ENCODE measurements at places on chromosomes 11 and 22.

GRCh38 chr11:1123970-1124369 is 33.8 kb upstream of the MUC5AC start:
- no peak for DNase-seq

- no peak for DNase-seq
Observed at GRCh38 chr11:60315871-60316270, 11.2 kb upstream of the MS4A6E start.

GRCh38 chr11:62421996-62422395 is 3.2 kb downstream of the SCGB1A1 start:
- DNase-seq, result no peak

DNA sequence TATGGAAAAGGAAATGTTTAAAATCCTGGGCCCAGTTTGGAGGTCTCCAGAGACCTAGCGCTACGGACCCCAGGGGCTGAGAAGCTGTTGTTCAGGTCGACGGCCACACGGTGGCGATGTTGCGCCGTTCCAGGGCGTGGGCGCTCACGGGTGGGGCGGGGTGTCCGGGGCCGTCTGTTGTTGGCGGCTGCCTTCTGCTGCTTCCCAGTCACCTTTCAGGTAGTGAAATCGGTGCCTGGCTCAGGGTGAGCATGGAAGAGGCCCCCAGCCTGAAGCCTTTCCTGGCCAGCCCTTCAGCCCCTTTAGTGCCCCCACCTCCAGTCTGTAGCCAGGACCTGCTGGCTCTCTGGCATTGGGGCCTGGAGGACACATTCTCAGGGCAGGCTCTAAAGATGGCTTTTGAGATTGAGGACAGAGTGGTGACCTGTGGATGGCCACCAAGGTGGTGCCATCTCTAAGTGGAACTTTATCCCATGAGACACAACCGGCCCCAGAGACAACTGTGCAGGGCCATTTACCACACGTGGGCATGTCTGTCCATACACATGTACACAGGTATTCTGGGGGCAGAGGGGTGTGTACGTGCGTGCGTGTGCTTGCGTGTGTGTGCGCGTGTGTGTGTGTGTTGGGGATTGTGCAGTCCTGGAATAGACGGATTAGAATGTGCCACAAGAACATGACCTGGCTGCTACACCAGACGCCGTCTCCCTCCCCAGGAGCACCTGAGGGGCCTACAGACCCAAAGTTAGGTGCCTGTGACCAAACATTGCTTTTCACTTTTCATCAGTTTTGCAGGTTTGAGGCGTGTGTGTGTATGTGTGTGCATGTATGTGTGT is 53.8 kb downstream of the ST14 start:
- DNase-seq, result peak; percentile 46

DNA sequence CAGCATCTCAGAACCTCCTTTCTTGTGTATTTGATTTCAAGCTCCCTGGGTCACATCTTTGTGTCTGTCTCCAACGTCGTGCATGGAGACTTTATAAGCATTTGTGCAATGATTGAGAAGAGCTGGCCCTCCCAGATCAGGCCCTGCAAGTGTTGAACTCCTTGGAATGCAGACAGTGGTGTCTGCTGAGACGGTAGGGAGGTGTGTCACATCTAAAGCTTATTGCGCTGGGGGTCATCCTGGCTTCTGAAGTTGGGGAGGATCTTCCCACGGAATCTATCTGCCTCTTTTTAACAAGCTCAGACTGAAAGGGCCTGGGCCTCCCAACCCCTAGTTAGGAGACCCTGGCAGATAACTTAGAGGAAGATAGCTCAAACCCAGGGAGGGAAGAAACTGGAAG is 6.7 kb downstream of the APLNR start:
- DNase-seq, result no peak

DNA sequence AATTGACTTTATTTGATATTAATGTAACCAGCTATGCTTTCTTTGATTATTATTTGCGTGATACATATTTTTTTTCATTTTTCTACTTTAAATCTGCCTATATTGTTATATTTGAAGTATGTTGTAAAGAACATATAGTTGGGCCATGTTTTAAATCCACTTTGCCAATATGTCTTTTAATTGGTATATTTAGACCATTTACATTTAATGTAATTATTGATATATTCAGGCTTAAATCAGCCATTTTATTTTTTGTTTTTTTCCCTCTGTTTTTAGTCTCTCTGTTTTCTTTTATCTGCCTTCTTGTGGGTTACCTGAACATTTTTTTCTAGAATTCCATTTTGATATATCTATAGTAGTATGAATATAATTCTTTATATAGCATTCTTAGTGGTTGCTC is 55.9 kb downstream of the ADAMTS15 start:
- no peak for DNase-seq

GRCh38 chr11:110525883-110526282 is 96.1 kb downstream of the FDX1 start:
- no peak for DNase-seq

- no peak for DNase-seq
Observed at GRCh38 chr11:130947481-130947880, 31.2 kb upstream of the SNX19 start.

DNA sequence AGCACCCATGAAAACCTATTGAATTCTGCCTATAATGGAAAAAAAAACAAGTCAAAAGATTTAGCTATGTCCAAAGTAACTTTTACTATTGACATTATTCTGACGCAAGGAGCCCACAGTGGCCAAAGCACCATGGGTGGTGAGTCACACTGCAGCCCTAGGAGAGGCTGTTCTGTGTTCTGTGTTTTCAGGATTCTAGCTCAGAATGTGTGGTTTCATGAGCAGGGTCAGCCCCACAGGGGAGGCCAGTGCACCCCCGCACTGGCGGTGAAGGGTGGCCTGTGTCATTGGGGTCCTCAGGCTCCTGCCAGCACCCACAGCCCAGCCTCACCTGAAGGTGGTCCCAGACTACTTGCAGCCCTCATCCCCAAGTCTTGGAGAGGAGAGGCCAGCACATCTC is 112.2 kb downstream of the BRD1 start:
- no peak for DNase-seq

- DNase-seq, result no peak
Observed at GRCh38 chr11:116984589-116984988, 113.6 kb downstream of the SIK3 start.

GRCh38 chr11:110345743-110346142 is 49.3 kb upstream of the RDX start:
- no peak for DNase-seq

DNA sequence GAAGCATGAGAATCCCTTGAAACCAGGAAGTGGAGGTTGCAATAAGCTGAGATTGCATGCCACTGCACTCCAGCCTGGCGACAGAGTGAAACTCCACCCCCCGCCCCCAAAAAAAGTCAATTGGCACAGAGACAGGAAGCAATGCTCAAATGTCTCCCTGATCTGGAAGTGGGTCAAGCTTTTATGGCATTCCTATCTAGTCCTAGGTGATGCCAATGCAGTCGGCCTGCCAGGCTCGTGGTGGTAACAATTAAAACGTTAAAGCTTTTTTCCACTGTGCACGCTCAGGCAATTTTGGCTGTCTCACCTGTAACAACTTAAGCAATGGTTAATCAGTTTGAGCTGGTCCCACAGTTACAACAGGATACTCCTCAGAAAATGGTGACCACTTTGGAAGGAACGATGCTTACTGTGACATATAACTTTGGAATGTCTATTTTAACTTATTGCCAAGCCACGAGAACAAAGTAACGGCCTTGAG is 18.9 kb upstream of the PISD start:
- no peak for DNase-seq

- DNase-seq, result no peak
Observed at GRCh38 chr22:31286360-31287255, 5.7 kb downstream of the PIK3IP1 start.

GRCh38 chr22:27003297-27003696 is 345.9 kb downstream of the MIAT start:
- DNase-seq, result no peak

DNA sequence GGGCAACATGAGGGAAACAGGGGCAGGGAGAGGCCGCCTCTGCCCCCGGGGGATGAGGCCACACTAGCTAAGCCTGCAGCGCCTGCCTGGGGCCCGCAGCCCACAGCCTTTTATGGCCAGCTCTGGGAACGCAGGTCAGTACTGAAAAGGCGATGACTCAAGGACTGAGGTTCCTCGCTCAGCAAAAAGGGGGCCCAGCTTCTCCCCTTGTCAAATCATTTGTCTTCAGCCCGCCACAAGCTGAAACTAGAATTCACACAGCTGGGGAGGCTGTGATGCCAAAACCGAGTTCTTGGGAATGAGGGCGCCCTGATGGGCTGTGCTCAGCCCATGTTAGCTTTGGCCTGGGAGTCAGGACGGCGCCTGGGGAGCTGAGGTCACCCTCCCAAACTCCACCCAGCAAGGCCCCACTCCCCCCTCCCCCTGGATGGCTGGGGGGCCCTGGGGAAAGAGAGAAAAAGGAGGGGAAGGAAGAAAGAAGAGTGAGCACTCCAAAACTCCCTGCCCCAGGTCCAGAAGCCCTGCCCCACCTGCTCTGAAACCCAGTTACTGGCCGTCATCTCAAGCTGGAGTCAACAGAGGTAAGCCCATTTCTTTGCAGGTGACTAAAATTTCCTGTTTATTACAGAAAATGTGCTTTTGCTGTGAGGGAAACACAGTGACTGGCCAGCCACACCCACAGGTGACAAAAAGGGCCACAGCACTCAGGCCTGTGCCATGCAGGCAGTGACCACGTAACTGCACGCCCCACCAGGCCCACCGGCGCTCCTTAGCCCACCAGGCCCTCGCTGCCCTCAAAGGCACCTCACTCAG is 13.7 kb downstream of the EHD1 start:
- DNase-seq, result no peak

- no peak for DNase-seq
Observed at GRCh38 chr11:32310214-32310601, 125.1 kb downstream of the WT1 start.

GRCh38 chr11:16806791-16807190 is 68.3 kb downstream of the C11orf58 start:
- DNase-seq, result no peak

GRCh38 chr11:91837411-91838330 is 386.9 kb upstream of the FAT3 start:
- DNase-seq, result no peak

DNA sequence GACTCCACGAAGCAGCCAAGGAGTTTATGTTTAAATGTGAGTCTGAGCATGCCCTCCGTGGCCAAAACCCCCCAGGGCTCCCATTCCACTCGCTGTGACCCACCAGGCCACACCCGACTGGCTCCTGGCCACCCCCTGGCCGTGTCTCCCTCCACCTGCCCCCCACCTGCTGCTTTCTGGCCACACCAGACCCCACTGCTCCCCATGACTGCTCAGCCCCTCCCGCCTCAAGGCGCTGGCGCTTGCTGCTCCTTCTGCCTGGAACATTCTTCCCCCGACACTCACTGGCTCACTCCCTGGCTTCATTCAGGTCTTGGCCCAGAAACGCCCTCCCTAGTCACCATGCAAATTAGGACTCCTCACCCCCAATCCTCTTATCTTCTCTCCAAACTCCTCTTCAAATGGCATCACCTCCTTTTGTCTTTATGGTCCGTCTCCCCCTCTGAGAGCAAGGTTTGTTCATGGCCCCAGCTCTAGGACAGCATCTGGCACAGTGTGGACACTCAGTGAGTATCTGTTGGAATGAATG is 72.2 kb downstream of the EFCAB6 start:
- no peak for DNase-seq

DNA sequence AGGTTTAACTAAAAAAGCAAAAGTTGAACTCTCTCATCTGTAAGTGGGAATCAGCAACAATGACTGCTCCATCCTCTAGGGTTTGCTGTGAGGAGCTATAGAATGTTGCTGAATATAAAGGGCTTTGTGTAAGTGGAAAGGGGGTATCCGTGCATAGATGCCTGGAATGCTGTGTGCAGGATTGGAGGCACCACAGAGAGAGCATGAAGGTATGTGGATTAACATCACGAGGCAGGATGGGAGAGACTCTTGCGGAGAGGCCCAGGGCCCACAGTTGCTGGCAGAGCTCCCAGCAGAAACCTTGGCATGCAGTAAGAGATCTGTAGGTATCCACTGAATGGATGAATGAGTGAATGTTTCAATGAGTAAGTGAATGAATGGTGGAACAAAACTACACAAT is 298.7 kb upstream of the DDI1 start:
- DNase-seq, result no peak

DNA sequence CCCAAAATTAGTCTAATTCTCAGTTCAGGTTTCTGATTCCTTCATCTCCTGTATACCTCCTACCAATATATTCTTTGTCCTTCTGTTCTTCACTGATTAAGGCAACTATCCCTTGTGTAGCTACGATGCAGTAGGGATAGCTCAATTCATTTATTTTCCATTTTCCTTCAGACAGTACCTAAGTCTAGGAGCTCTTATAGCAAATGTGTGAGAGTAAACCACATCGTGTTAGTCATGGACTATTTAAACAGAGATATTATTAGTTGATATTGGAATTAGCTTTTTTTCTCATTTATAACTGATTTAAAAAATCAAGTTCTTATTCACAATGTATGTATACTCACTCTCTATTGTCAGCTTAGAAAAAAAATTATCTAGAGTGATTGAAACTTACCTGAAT is 900.0 kb downstream of the JRKL start:
- DNase-seq, result no peak

- no peak for DNase-seq
Observed at GRCh38 chr22:24128021-24128420, 53.3 kb upstream of the SUSD2 start.

GRCh38 chr11:78292109-78292803 is 103.5 kb downstream of the USP35 start:
- no peak for DNase-seq

GRCh38 chr11:3810951-3811350 is 2.6 kb downstream of the PGAP2 start:
- DNase-seq, result no peak

DNA sequence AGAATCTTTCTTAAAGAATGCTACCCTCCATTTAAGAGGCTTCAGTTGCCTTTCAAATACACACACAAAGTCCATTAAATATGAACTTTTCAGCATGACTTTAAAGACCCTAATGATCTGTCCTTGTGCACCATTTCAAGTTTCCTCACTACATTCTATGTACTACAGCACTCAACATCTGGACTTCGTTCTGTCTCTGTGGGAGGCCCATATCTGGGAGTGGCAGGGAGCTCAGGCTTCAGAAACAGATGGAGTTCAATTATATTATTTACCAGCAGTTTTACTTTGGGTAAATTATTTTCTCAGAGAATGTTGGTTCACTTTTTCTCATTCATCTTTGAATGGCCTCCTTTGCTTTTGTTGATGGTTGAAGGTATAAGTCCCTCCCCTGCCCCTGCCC is 67.4 kb downstream of the ANO3 start:
- DNase-seq, result no peak

GRCh38 chr22:32040324-32040904 is 2.6 kb upstream of the SLC5A1 start:
- DNase-seq, result no peak

All from stimulated activated CD8-positive, alpha-beta memory T cell treated with anti-CD3 and anti-CD28 coated beads, Interleukin-4, amount 100 ng/mL, for 1 hour (primary cell).